ENCODE measurements at places on chromosomes 3 and 15. TPM values are rescaled to one million over a fixed set of nuclear protein-coding genes. Genes with fewer than 3 reads are reported as not detected.

The CISH gene
- total RNA-seq: 400 TPM

The TMED3 gene
- total RNA-seq: 31.8 TPM

The GPR160 gene
- total RNA-seq: 9.7 TPM

The ERC2 gene
- not detected for total RNA-seq

The TARS3 gene
- total RNA-seq: 16.9 TPM

The RBP2 gene
- total RNA-seq: not detected

The ADCY5 gene
- not detected for total RNA-seq

The LTF gene
- total RNA-seq: not detected
